ENCODE measurements at places on chromosomes 2 and 18.

- DNase-seq, result no peak
These were observed 1.3 kb upstream of the LRP2 start for GRCh38 chr2:169363560-169364150.

DNA sequence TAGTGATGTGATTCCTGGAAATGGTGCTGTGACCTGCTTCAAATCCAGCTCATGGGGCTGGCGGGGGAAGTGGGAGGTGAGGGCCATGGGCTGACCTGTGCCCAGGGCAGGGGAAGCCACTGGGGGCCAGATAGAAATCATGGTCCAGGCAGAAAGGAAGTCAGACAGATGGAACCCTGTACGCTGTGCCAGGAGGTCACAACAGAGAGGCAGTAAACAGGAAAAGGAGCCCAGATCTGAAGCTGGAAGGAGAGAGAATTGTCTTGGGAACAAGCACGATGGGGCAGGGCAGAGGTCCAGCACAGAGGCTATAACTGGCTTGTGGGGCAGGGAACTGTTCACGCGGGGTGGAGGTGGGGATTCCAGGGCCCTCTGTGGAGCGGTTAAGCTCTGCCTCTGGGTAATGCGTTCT, 76.0 kb downstream of the RNF144A start:
- no peak for DNase-seq

- DNase-seq, result no peak
These were observed 250.1 kb downstream of the NDUFA10 start for GRCh38 chr2:239774933-239775622.

DNA sequence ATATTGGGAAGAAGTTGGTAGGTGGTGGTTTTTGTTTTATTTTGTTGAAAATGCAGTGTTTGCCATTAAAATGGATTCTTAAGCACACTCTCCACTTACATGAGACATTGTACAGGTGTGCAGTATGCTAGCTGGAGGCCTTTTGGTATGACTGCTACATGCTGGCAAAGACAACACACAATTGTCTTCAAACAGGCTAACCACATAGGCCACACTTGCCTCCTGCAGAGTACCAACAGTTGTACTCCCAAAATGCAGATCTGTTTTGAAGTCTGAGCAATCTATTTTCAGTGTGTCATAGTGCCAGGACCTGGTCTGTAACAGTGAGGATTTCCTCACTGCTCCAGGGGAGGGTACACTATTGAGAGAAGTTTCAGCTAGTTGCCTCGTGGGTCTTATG, 213.6 kb downstream of the ZRANB3 start:
- no peak for DNase-seq

GRCh38 chr18:41992066-41992465, 37.0 kb downstream of the PIK3C3 start:
- DNase-seq, result no peak

DNA sequence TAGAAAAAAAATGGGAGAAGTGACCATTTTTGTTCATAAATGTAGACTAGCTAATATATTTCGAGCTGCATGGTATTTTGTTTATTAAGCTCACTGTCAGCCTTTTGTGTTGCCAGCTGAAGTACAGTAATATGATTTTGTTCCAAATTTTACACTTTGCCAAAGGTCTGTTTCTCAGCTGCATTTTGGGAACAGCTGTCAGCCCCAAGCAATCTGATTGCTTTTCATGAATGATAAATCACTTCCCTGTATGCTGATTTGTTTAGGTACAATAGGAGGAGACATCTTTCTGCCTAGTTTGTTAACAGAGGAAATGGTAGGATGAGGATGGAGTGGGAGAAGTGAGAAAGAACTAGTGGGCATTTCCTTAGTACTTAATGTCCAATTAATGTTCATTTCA, 79.3 kb downstream of the NABP1 start:
- DNase-seq, result no peak

DNA sequence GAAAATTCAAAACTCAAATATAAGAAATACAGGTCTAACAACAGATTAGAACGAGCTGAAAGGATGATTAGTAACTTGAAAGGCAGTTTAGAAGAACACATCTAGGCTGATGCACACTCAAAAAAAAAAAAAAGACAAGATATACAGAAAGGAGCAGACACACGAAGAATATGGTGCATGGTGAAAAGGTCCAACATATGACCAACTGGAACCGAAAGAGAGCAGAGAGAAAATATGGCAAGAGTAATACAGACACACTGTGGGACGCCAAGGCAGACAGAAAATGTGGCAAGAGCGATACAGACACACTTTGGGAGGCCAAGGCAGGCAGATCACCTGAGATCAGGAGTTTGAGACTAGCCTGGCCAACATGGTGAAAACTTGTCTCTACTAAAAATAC, 39.8 kb downstream of the NDUFA10 start:
- DNase-seq, result no peak

DNA sequence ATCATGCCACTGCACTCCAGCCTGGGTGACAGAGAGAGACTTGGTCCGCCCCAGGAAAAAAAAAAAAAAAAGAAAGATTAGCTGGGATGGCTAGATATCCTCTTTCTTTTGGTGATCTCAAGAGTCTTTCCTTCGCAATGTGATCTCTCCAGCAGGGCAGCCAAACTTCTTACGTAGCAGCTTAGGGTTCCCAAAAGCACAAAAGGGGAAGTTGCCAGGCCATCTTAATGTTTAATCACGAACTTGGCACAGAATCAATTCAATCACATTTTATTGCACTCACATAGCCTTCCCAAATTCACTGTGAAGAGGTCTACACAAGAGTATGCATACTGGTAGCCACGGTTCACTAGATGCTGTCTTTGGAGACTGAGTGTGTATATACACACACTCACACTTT, 53.1 kb downstream of the VIL1 start:
- DNase-seq, result no peak

Measured in activated CD4-positive, alpha-beta T cell treated with anti-CD3 and anti-CD28 coated beads for 1 hour (primary cell).